ENCODE measurements at places on chromosomes 4 and X.

GRCh38 chr4:117134386-117134785 is 49.0 kb upstream of the TRAM1L1 start:
- DNase-seq, result no peak

DNA sequence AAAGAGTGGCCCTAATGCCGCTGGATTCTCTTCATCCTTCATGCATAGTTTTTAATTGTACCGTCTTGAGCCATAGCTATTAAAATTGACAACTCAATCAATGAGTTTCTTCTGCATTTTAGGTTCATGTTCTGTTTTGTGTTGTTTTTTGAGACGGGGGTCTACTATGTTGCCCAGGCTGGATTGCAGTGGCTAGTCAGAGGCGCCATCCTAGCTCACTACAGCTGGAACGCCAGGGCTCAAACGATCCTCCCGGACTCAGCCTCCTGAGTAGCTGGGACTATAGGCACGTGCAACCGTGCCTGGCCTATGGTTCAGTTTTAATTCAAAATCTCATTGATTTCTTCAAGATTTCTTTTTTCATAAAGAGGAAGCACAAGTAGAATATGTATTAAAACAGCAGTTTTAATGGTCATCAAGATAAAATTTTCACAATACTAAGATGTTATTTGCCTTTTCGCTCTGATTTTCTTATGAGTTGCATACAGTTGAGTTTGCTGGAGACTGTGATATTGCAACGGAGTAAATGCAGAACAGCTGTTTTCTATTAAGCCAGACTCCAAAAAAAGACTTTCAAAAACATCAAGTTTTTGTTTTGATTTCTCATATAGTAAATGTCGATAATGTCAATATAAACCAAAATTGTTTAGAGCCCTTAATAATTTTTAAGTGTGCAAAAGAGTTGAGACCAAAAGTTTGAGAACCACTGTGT is 1.1 kb upstream of the STX18 start:
- DNase-seq, result no peak

DNA sequence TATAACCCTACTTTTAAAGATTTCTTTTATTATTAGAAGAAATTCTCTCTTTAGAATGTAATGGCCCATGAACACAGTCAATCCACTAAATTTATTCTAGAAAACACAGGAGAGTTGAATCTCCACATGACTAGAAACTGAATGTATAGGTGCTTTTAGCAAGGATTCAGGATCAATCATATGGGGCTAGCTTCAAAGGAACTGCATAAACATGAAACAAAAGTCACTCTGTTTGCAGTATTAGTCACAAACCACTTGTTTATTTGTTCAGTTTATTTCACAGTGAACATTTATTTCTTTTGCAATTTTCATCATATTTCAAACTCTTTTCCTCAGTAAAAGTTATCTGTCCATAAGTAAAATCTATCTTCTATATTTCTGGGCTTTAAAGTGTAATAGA is 1604.6 kb downstream of the PCDH18 start:
- no peak for DNase-seq

GRCh38 chr4:146098978-146099377 is 76.5 kb upstream of the LSM6 start:
- no peak for DNase-seq

DNA sequence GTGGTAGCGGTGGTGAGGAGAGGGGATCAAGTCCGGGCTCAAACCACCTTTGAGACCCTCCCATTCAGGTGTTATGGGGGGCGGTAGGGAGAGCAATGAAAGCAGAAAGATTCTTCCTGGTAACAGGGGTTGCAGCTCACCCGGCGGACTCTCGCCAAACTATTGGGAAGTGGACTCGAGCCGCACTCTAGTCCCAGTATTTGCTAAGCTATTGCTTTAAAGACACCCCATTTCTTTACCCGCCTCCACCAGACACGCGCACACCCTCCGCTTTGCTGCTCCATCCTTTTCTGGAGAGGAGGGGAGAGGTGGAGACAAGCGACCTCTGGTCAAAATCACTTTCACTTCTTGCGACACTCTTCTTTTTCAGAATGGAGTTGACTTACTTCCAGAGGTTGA is 625 bp upstream of the GABRA4 start:
- no peak for DNase-seq

DNA sequence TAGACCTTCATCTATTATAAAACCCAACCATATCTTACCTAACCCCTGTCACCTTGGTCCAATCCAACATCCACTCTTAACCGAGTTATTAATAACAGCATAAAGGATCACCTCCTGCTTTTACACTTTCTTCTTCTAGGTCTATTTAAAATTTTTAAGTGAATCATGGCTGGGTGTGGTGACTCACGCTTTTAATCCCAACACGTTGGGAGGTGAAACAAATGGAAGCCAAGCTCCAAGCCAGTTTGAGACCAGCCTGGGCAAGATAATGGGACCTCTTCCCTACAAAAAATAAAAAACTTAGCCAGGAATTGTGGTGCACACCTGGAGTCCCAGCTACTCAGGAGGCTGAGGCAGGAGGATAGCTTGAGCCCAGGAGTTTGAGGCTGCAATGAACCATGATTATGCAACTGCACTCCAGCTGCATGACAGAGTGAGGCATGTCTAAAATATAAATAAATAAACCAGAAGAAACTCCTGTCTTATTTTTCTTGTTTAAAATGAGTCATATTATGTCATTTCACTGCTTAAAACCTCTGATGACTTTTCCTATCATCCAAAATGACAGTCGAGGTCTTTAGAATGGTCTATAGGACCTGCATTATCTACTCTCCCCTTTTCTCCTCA is 188.4 kb downstream of the GASK1B start:
- no peak for DNase-seq

DNA sequence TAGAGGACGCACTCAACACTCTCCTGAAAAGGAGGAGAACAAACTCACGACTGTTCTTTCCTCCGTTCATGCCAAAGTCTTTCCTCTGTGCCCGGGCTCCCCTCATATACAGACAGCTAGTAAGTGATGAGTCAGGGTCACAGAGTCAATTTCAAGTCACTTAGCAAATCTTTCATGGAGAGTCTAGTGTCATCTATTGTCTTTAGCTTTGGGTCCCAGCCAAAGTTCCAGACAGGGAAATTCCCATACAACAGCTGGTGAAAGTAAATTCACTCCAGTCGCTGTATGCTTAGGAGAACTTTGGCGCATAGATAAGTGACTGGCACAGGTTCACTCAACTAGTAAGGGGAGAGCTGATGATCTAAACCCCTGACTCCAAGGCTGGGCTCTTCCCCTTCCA is 226.5 kb downstream of the MID1 start:
- no peak for DNase-seq

GRCh38 chr4:159516556-159517140 is 413.8 kb downstream of the RAPGEF2 start:
- no peak for DNase-seq

GRCh38 chr4:137583671-137584070 is 51.4 kb upstream of the PCDH18 start:
- no peak for DNase-seq

DNA sequence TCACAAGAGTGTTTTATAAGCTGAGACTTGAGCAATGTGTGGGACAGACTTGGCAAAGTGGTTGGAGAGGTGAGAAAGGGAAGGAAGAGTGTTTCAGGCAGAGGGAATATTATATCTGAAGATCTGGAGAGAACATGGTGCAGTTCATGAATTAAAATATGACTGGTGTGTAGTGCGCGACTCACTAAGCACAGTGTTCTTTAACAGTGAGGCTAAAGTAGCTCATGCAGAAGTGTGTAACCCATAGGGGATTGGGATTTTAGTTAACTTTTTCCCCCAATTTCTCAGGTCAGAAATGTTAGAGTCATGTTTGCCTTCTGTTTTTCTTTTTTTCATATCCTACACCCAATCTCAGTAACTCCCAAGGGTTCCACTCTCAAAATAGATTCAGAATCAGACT is 9.7 kb downstream of the MTHFD2L start:
- no peak for DNase-seq

GRCh38 chr4:39565878-39566600 is 38.8 kb upstream of the UGDH start:
- no peak for DNase-seq

DNA sequence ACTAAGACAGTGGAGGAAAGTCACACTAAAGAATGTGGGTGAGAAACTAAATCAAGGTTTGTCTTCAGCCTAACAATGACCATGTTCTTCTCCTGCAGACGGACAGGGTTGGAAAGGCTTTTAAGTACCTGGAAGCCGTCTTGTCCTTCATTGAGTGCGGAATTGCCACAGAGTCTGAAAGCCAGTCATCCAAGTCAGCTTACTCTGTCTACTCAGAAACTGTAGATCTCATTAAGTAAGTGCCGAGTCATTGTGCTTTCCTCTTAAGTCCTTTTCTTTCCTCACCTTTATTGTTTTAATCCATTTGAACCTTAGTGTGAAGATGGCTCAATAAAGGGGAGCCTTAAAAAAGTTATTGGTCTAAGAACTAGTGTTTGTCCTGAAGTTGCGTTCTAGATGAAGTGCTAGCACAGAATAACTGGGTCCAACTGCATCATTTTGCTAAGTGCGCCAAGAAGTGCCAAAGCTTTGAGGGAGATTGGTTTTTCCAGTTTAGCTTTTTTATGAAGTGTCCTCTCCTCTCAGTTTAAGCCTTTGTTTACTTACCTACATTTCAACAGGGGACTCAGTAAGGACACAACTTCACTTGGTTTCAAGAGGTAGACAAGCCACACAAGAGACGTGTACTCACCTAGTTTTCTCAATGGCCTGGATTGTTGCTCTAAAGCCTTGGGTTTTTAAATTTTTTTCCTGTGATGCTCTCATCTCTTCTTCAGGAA is 89.3 kb downstream of the KLHL8 start:
- DNase-seq, result no peak

DNA sequence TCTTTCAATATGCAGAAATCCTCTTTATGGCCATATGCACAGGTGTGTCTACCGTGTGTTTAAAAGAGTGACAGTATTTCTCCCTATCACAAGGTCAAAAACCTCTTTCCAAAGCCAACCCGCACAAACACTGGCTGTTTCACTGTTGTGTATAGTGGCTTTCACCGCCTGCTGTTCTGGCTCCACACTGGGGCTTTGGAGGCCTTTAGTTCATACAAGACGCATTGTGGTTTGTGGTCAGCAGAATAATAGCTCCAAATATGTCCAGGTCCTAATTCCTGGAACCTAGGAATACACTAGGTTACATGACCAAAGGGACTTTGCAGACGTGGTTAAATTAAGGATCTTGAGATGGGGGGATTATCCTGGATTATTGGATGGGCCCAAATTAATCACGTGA is 40.7 kb upstream of the FAM9A start:
- no peak for DNase-seq

DNA sequence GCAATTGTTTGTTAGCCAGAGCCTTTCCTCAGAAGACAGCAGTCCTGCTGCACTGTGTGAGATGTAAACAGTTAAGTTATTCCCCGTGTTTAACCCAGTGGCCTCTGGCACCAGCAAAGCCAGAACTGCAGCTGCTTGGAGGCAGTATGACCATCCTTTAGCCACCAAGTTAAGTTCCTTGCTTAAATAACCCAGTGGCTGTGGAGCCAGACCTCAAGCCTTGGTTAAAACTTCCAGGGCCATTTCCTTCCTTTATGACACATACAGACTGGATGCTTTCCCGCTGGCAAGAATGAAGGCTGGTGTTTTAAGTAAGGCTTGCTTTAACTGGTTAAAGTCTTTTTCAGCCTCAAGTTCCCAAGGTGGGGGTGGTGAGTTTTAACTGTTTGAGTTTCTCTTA is 379.8 kb downstream of the DCAF12L2 start:
- DNase-seq, result no peak

DNA sequence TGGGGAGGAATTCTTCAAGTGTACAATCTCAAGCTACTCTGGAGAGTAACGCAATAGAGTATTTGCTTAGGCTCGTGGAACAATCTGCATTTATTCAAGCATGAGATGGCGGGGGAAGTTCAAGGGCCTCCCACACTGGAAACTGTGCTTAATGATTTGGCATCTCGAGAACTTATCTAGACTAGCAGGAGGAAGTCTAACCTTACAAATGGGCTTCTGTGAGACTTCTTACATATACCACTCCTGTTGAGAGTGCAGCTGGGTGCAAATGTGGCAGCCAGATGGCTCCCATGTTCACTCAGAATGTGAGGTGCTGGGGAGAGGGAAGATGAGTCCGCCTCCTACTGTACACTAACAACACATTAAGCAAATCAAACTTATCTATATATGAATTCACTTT is 29.3 kb upstream of the PTPN13 start:
- no peak for DNase-seq

DNA sequence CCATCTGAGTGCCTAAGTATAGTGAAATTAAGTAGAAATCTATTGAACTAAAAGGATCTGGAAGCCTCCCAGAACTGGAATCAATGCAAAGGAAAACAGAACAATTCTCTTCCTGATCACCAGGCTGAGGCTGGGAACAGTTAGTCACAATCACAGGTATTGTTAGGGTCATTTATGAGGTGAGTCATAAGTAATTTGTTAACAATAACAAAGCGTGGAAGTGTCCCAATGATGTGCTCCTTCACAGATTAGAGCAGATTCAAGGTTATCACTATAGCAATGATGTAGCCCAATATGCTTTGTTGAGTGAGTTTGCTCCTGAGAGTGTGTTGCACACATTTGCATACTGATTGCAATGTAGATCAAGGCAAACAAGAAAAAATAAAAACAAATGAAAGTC is 228.1 kb downstream of the ZNF674 start:
- DNase-seq, result no peak

GRCh38 chr4:114866901-114867670 is 246.3 kb downstream of the NDST4 start:
- no peak for DNase-seq

- no peak for DNase-seq
Measured at GRCh38 chrX:39372115-39372514, 570.9 kb downstream of the MID1IP1 start.

DNA sequence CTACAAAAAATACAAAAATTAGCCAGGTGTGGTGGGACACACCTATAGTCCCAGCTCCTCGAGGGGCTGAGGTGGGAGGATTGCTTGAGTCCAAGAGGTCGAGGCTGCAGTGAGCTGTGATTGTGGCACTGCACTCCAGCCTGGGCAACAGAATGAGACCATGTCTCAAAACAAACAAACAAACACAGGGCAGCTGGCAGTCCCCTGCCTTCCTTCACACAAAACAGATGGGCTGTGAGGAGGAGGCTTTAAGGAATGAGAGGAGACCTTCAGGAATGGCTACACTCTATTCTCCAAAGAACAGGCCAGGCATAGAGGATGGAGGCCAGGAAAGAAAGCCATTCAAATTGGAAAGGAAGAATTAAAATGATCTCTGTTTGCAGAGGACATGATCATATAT is 65.6 kb upstream of the MAML3 start:
- no peak for DNase-seq

GRCh38 chr4:161252520-161253141 is 911.2 kb downstream of the FSTL5 start:
- no peak for DNase-seq

DNA sequence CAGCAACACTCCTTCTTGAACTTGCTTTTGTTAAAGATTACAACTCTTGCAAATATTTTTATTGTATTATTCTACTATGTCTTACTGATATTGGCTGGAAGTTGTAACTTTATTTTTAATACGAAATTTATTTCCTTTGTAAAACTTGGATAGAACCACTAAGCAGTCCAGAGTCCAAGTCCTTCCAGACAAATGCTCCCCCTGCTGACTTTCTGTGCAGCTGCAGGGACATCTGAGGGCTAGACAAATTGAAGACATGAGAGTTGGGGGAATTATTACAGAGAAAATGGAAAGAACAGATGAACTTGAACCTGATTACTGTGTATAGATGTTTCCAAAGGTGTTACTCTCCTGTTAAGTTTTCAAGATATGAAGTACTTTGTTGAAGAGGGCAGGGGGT is 238.8 kb downstream of the GRIA3 start:
- no peak for DNase-seq

- DNase-seq, result no peak
Measured at GRCh38 chr4:25905371-25905770, 8.6 kb upstream of the SMIM20 start.
